ENCODE measurements at places on chromosomes 13 and 19. TPM values are rescaled to one million over a fixed set of nuclear protein-coding genes. Genes with fewer than 3 reads are reported as not detected.
A peak's percentile ranks its signal among the peaks of the same experiment; 100 is the strongest.

DNA sequence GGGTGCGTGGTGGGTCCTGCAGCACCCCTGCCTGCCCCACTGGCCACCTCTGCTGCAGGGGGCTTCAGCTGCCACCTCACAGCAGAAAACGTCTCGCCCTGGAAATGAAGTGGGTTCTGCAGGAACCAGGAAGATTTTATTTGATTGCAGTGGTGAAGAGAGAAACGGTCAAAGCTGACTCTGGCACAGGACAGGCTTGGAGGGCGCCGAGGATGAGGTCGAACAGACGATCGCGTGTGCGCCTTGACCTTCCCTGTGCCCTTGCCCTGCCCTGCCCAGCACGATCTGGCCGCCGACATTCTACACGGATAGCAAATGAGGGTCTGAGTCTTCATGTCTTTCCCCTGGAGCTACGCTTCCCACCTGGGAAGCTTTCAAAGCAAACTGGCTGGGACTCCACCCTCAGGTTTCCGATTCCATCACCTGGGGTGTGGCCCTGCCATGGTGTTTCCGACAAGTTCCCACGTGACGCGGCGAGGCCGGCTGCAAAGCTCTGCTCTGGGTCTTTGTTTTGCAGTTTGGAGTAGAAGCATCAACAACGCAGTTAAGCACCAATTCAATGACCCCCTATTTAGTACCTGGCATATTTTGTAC is 50.3 kb upstream of the TUBGCP3 start:
- ATAC-seq = peak; percentile 39

DNA sequence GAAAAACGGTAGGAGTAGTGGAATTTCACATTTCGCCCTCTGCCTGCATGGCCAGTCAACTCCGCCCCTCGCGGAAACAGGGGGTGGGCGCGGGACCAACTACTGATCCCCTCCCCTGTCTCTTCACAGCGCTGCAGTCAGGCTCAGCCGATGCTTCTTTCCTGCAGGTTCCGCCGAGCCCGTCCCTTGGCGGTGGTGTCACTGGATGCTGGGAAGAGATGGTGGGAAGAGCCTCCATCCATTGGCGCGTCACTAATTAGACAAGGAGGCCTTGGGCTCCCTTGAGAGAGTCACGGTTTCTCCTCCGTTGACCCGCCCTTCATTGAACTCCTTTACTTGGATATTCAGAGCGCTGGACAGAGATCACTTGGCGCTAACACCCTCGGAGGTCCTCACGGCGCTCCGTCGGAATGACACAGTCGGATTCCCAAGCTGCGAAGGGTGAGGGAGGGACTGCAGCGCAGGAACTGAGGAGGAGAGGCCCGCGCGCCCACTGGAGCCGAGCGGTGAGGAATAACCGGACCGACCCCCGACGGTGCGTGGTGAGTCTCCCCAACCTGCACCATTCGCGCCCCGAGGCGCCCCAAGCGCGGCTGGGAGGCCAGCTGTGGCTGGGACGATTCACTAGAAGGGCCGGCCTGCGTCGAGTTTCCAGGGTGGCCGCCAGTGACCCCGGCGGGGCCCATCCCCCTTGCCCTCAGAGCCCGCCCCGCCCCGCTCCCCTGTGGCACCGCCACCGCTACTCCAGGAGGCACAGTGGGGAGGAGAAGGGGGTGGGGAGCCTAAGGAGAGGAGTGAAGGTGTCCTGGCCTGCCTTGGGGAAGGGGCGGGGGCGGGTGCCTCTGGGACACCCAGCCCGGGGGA is 11.2 kb upstream of the CEACAM21 start:
- ATAC-seq = peak; percentile 26

DNA sequence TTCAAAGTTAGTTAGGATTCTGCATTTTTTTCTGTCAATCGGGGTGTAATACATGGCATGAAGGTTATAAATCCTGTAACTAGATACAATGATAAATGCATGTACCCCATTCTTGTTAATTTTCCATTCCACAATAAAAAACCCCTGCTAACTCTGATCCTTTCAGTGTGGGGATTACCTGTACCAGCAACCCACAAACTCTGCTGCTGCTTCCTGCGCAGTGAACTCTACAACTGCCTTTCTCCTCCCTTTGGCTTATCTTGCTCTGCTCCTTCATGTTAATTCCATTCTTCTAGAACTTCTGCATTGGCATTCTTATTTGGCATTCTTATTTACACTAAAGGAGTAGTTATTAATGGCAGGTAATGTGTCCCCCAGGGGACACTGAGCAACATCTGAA is 273.1 kb downstream of the KLF12 start:
- ATAC-seq = no peak

- peak; percentile 42 for ATAC-seq
Measured at GRCh38 chr19:12838182-12838885, at the start of gene MAST1. Gene MAST1 (plus strand): TSS chr19:12838515. CDS start chr19:12838573, 58 bp downstream.

The CCNA1 gene
- 3.1 TPM for total RNA-seq

- ATAC-seq = peak; percentile 9
Measured at GRCh38 chr19:7869910-7870511, 4.2 kb downstream of the PRR36 start.

The CPB2 gene
- not detected for total RNA-seq

- ATAC-seq = no peak
Measured at GRCh38 chr13:23718996-23719395, 148.8 kb downstream of the TNFRSF19 start.

GRCh38 chr19:28290963-28291657 is 921.8 kb downstream of the UQCRFS1 start:
- no peak for ATAC-seq

DNA sequence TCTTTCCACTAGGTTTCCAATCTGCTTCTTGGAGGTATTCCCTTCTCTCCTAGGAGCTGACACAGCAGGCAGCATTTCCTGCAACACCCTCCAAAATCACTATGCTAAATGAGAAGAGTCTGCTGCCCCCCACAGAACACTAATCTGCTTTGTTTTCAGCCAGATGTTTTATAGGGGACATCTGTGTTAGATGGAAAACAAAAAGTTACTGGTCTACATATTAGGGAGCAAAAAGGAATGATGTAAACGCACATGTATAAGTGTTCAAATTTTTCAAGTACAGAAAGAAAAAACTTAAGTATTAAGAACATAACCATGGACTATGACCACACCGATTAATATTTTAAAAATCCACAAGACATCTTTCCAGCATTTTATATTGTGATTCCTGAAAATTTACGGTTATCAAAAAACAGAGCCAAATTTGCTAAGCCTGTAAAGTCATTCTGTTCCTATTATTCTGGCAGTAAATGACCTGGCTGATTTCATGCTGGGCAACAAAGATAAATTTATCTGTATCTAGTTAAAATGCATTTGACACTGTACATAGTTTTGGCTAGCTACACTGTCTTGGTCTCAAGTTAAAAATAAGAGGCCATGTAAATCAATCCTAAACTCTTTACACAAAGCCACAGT is 63.3 kb downstream of the DCLK1 start:
- no peak for ATAC-seq

The OR7A5 gene
- not detected for total RNA-seq

DNA sequence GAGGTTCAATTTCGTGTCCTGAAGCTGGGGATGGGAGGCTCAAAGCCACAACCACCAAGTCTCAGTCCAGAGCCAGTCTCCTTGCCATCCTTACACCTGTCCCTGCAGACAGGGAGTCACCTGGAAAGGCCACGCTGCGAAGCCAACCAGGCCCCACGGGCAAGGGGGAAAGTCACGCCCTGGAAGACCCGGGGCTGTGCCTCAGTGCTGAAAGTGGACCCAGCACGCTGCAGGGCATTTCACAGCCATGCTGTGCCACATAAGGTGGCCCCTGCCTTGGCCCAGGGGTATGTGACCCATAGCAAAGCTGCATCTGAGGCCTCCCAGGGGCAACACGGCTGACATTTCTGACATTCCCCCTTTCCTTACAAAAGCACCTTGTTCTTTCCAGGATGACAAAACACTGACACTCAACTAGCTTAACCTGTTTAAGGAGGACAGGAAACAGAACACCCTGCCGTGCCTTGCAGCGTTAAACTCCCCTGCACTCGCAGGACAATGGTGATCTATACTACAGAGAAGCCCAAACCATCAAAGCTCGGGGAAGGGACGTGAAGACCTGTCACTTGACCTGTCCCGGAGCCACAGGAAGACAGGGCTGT is 14.8 kb downstream of the CHERP start:
- ATAC-seq = peak; percentile 18

DNA sequence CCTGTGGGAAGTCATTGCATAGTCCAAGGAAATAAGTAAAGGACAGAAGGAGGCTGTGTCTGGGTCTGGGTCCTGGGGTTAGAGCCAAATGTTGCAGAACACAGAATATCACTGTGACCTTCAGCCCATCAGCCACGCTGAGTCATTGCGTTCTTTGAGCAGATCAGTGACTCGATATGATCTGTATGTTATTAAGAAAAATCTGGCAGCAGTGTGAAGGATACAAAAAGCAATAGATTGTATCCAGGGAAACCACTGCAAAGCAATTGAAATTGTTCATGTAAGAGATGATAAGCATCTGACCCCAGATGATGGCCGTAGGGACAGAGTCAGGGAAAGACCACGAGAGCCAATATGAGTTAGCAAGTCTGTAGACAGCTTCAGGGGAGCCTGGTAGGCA is 1575.1 kb upstream of the SLC10A2 start:
- no peak for ATAC-seq

DNA sequence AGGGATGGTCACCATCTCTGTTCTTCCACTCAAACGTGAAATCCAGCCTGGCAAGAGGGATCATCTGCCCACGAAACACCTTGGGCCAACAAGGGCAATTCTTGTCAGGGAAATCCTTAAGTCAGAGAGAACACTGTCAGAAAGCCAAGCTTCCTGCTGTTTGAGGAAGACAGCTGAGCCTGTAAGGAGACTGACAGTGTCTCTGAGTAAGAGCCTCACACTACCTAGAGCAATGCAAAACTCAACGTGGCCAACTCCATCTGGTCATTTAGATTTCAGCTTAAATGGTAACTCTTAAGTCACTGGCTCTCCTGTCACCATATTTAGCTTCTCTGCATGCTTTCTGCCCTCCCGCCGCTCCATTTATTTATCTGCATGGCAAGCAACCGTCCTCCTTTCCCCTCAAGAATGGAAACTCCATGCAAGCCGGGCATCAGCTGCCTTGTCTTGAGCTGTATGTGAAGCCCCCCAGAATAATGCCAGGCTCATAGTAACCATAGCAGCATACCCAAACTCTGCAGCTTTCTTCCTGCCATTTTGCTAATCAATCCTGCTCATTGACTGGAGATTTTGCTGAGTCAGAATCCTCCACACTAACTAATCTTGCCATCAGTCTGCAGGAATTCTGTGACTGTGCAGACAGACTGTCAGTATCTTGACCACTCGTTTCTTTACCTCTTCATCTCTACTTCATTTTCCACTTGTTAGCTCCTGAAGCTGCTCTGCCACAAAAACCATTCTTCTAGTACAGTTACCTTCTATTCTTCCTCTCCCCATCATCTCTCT is 159.8 kb downstream of the IRS2 start:
- ATAC-seq = no peak

DNA sequence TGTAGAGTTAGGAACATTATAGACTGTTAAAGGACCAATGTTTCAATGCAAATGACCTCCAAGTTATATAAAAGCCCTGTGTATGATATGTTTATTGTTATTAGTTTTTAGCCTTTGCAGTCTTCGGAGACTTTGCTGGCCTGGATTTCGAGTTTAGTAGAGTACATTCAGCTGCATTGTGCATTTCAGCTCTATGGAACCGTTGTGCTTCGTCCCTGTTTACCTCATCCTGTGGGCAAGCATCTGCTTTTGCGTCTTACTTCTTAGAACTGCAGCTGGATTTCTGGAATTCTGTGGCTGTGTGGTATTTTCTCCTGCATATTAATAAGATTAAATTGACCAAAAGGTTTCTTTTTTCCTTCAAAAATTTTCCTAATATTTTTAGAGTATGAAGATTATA is 138.6 kb downstream of the KCNRG start:
- ATAC-seq = no peak

DNA sequence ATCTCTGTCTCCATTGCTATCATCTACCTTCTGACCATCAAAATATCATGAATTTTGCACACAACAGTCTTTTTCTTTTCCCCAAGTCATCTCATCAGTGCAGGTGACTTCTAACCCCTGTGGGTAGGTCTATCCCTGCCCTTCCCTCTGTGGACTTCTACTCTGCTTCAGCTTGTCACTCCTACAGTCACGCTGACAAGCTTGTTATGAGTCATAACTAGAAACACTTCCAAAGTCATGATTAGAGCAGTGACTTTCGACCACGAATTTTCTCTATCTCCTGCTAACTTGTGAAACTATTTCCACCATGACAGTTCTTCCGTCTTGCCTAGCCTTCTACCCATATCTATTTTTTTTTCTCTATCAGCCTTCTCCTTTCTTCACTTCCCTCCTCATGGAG is 343.7 kb upstream of the ARGLU1 start:
- ATAC-seq = no peak

DNA sequence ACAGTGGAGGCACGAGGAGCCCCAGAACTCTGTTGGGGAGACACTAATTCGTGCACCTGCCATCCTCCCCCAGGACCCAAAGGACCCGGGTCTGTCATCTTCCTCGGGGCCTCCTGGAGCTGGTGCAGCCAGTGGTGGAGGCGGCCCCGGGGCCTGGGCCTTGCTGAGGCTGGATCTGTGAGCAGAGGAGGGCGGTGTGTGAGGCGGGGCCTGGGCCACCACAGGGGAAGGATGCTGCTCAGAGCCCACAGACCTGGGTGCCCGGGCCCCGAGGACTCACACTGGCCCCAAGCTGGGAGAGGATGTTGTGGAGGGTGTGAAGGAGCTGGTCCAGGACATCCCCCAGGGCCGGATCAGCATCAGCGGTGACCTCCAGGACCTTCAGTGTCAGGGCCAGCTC is 8.3 kb downstream of the IFNL3 start:
- no peak for ATAC-seq

DNA sequence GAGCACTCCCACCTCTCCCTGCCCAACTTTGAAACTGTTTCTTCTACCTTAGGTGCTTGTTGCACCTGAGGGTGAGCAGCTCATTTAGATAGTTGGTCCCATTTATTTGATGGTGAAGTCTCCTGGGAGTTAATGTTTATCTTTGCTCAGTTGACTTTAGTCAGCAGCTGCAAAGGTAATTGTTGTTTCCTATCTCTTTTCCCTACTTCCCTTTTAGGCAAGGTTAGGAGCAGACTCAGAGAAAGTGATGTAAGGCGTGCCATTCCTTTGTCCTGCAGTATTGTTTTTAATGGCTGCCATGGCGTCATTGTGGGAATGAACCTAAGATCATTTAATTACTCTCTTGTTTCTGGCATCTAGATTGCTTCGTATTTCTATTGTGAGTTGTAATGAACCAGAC is 11.6 kb downstream of the AKAP11 start:
- ATAC-seq = no peak

GRCh38 chr13:47862841-47863240 is 138.2 kb downstream of the SUCLA2 start:
- ATAC-seq = no peak

The ATP4A gene
- total RNA-seq = not detected

The FFAR3 gene
- not detected for total RNA-seq

DNA sequence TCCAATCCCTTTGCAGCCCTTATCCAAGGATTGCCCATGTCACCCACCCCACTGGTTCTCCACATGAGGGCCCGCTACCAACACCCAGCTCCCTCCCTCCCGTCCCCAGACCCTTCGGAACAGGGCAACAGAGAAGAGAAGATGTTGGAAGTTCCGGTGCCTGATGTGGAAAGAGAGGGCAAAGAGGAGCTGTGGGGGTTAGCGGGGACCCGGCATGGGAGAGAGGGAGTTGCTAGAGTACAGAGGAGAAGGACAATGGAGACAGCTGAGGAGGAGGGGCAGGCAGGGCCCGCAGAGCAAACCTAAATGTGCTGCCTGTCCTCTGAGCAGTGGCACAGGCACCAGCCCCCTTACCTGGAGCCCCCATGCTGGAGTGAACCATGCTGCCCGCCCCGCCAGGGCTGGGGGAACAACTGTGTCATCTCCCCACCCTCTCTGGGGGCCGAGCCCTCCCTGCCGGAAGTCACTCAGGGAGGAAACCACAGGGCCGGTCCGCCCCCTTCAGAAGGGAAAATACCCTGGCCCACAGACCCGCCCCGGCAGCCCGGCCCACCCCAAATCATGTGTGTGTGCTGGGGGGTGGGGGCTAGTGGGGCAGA is at the start of gene POU2F2:
POU2F2 (minus strand) TSS at position 417 of the 599 bp plus-strand sequence; CDS start at position 382, 35 bp downstream.
- peak; percentile 47 for ATAC-seq

Data from esophagus mucosa (tissue), 1 donor.